Hippocampal formation (tissue), 2 donors: ENCODE measurements at places on chromosomes 3 and 15.
A peak's percentile ranks its signal among the peaks of the same experiment; 100 is the strongest.

- DNase-seq, result no peak
These were observed 63.6 kb upstream of the THBS1 start for GRCh38 chr15:39517122-39517855.

- DNase-seq, result no peak
These were observed 181.4 kb downstream of the GAP43 start for GRCh38 chr3:115804713-115805119.

- peak; percentile 9 for DNase-seq
These were observed 384.1 kb downstream of the PLOD2 start for GRCh38 chr3:145776782-145777408.

DNA sequence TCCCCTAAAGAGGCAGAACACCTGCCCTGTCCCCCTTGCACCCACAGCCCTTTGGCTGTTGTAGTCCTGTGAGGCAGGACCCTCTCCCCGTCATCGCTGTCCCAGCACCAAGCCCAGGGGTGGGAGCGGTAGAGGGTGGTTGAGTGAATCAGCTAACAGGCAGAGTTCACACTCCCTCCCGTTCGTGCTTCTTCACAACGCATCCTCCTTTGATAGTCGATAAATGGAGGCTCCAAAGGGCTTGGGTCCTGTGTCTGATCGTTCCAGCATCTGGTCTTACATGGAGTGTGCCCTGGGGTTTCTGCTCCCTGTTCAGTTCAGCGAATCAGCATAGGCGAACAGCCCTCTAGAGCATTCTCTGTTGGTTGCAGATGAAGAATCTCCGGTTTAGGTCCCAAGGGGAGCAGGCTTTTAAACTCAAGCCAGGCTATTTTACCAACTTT lies 820 bp upstream of the HMCES start:
- DNase-seq, result no peak

DNA sequence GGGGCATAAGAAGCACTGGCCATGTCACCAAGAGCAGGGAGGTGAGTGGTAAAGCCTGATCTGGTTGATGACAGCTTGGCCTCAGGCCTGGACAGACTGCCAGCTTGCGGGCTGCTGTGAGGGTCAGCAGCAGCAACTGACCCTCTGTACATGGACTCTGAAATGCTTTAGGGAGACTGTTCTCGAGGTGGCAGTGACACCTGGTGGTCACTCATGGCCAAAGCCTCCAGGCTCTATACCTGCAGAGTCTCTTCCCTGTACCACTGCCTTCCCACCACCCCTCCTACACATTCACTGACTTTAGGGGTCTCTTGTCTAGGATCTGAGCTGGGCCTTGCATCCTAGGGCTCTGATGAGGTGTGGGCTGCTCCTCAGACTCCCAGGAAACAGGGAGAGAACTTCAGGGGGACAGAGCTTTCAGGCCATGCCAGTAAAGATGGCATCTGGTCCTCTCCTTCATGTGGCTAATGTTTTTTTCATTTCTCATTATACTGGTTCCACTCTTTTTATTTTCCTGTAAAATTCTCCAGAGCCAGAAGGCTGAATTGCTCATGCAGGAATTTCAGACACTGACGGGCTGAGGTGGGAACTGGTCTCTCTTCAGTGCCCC lies 17.2 kb upstream of the TIMP4 start:
- peak; percentile 34 for DNase-seq

- no peak for DNase-seq
These were observed 13.2 kb downstream of the TM4SF4 start for GRCh38 chr3:149487598-149488197.

GRCh38 chr3:114496874-114497273 lies 203.0 kb downstream of the TIGIT start:
- DNase-seq, result no peak

- DNase-seq, result no peak
These were observed 171.8 kb upstream of the CDIN1 start for GRCh38 chr15:36407647-36408046.

DNA sequence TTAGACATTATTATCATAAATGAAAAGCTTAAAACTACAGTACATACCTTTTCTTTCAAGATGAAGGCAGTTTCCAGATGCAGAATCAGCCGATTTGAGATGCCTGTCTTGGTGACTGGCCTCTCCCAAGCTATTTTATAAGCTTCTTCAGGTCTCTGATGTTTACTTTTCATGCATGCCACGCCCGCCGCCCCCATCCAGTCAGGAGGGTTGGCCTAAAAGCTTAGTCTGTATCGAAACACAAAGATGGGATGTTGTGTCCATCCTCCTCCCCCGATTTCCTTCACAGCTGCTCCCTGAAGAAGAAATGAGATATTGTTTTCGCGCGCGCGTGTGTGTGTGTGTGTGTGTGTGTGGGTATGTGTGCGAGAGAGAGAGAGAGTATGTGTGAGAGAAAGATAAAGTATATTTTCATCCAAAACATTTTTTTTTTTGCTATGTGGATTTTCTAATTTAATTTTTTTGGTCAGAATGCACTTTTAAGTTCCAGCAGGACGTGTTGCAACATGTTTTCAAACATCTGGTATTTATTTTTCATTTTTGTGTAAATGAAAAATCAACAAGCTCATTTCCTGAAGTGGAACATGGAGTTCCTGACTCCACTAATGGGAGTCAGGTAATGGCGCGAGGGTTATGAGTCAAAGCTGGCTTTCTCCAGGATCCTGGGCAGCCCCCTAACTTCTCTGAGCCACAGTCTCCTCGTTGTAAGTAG lies at the start of gene APOD:
Gene APOD (minus strand): TSS at position 110 of the 712 bp plus-strand sequence. CDS start 4,479 bp downstream, outside the sequence.
- DNase-seq, result peak; percentile 77

DNA sequence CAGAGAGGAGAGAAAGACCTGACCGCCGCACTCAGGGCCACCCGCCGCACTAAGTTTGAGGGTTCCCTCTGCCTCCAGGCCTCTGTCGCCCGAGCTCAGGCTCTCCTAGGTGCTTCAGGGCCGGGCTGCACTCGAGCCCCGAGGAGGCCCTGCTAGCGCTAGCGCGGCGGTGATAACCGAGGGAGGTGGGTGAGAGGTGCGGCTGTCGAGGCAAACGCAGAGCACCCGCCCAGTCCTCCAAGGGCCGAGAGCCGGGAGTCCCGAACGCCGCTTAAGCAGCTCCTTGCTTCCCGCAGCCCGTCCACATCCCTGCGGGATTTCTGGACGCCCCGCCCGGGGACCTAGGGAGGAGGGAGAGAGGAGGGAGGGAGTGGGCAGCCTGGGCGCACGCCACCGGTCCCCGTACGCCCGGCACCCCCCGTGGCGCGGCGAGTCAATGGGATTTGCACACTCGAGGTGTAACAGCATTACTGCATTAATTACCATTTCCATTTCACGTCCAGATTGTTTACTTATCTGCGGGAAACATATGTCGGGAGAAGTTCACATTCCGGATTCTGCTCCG lies 6.8 kb downstream of the SOX14 start:
- no peak for DNase-seq

GRCh38 chr3:128435561-128435960 lies 31.1 kb downstream of the DNAJB8 start:
- no peak for DNase-seq

GRCh38 chr15:77027111-77027696 lies 32.3 kb downstream of the PSTPIP1 start:
- DNase-seq, result no peak
